ENCODE measurements at places on chromosomes 16 and 17.

DNA sequence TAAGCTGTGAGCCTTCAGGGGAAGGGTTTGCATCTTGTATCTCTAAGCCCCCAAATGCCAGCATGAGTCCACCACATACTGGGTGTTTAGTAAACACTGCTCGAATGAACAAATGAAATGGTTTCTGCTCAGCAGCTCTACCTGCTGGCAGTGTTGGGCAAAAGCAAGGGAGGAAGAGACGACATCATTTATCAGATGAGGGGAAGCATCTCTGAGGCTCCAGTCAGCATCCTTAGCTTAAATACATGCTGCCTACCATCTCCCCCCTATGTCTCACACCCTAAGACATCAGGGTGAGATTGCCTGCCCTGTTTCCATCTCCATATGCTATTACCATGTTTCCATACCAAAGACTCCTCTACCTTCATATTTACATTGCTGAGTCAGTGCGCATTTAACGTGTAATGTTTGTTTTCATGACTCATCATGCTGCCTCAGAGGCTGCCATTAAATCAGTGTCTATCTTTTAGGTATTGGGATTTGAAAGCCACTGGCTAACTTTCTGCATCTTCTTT lies 379.8 kb downstream of the UTP18 start:
- DNase-seq, result no peak

DNA sequence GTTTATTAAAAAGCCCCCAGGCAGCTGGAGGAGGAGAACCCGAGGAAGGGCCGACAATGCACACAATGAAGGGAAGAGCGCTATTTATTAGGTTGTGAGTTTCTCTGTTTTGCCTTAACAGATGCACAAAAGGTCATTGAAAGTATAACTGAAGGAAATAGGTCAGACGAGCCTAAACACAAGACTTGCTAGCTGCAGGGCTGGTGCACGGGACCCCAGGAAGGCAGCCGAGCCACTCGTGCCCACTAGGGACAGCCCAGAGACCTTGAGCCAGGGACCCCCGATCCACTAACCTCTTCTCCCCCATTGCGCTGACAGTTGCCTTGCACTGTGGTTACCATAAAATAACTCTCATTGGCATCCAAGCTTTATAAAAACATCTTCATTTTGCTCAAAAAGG lies 11.3 kb downstream of the LITAFD start:
- no peak for DNase-seq

DNA sequence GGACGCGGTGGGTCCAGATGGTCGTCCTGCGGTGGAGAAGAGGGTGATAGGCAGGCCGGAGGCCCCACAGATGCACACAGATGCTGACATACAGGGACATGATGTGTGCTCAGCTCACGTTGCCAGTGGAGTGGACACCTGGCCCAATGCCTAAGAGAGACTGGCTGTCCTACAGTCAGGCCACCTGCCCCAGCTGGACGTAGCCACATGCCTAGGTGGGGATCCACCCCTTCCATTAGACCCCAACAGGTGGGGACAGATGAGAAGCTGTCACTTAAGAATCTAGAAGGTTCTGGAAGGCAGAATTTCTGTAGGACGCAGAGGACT lies 117.6 kb upstream of the ZNF750 start:
- no peak for DNase-seq

DNA sequence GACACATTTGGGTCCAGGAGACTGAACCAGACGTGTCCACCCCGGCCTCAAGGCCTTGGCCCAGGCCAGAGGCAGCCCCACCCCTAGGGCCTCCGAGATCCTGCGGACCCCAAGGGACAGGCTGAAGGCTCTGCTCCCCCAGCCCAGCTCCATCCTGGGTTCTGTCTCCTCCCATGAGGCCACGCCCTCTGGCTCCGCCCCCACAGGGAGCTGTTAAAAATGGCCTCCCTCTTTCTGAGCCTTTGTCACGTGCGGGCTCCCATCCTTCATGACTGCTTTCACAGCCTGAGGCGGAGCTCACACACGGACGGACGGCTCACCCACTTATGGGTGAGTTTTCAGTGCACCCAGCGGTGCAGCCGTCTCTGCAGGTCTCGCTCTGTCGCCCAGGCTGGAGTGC lies 6.5 kb upstream of the CACNA1H start:
- no peak for DNase-seq

GRCh38 chr17:46115699-46116098 lies 77.5 kb downstream of the KANSL1 start:
- DNase-seq, result no peak

DNA sequence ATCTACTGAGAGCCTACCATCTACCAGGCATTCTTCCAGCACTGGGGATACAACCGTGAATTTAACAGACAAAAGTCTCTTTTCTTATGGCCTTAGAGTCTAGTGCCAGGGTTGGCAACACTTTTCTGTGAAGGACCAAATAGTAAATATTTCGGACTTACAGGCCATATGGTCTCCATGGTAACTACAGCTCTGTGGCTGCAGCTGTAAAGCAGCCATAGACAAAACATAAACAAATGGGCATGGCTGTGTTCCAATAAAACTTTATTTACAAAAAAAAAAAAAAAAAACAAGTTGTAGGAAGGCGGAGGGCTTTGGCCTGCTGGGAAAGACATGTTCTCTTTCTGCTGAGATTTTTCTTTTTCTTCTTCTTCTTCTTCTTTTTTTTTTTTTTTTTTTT lies 98.7 kb downstream of the ABCC12 start:
- no peak for DNase-seq

DNA sequence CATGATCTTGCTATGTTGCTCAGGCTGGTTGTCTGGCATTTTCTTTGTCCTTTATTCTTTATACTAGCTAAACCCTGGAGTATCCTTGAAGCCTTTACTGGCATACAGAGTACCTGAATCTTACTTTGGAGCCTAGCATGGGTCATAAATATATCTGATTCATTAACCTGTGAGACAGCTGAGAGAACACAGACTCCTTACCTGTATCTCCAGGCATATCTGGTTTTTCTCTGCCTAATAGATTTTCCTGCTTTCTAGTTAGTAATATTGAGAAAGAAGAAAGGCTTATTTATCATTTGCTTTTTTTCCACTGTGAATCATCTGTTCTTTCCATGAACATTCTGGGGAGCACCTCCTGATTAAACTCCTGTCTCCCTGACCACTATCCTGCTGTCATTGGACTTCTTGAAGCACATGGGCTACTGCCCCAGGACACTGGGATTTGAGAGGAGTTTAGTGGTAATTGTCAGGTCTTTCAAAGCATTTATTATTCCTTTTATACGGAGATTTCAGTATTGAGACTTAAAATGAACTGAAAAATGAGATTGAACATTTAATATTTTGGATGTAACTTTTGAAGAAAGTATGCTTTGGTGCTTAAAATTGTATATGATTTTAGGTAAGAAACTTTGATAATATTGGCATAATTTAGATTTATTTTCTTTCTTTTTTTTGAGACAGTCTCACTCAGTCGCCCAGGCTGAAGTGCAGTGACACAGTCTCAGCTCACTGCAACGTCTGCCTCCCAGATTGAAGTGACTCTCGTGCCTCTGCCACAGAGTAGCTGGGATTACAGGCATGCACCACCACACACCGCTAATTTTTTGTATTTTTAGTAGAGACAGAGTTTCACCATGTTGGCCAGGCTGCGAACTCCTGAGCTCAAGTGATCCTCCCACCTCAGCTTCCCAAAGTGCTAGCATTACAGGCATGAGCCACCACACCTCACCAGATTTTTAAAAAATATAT lies 8.6 kb downstream of the PDP2 start:
- no peak for DNase-seq
